CD4-positive, alpha-beta T cell treated with Interleukin-17A for 1 hour (primary cell): ENCODE measurements at places on chromosomes 1 and 21.
A peak's percentile ranks its signal among the peaks of the same experiment; 100 is the strongest.

GRCh38 chr1:164618202-164618564, 59.2 kb downstream of the PBX1 start:
- no peak for DNase-seq

GRCh38 chr1:227816750-227817446, 1.4 kb downstream of the PRSS38 start:
- peak; percentile 20 for DNase-seq

DNA sequence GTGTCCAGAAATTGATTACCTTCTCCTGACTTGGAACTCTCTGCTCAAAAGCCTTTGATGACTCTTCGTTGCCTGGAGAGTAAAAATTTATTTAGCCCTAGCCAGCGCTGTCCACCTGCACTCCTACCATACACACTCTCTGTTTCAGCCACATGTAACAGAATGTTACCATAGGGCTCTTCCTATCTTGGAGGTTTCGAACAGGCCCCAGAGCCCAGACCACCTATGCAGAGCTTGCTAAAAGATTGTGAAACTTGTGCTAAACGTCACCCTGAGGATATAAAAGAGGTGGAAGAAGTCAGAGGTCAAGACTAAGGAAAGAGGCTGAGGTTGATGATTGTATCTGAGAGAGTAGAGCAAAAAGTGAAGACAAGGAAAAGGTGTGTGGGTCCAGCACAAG, 237.0 kb upstream of the HOOK1 start:
- DNase-seq, result no peak

DNA sequence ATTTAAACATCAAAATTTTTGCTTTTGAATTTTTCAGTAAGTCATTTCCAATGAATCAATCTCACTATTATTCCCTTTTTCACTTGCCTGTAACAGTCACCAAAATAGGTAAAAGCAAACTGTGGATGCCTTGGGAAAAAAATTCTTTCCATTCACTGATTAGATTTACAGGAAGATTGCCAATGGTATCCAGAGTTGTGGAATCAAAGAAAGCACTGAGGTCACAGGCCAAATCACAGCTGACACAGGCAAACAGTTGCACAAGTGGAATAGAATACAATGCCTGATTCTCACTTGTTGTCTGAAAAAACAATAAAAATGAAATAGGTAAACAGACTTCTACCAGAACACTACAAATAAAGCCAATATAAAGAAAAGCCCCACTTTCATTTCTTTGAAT, 48.4 kb downstream of the LTN1 start:
- no peak for DNase-seq

DNA sequence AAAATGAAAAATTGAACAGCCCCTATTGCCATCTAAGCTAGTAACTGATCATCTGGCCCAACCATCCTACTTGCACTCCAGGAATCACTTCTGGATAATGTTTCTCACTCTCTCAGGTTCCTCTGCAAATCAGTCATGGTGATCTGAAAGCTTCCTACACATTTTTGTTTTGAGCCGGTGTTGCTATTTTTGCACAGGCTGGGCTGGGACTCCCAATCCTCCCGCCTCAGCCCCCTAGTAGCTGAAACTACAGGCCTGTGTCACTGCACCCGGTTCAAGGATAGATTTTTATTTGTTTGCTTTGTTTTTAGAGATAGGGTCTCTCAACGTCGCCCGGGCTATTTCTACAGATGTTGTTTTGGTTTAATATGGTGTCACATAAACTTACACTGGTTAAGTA, 40.5 kb upstream of the HMCN1 start:
- DNase-seq, result no peak

DNA sequence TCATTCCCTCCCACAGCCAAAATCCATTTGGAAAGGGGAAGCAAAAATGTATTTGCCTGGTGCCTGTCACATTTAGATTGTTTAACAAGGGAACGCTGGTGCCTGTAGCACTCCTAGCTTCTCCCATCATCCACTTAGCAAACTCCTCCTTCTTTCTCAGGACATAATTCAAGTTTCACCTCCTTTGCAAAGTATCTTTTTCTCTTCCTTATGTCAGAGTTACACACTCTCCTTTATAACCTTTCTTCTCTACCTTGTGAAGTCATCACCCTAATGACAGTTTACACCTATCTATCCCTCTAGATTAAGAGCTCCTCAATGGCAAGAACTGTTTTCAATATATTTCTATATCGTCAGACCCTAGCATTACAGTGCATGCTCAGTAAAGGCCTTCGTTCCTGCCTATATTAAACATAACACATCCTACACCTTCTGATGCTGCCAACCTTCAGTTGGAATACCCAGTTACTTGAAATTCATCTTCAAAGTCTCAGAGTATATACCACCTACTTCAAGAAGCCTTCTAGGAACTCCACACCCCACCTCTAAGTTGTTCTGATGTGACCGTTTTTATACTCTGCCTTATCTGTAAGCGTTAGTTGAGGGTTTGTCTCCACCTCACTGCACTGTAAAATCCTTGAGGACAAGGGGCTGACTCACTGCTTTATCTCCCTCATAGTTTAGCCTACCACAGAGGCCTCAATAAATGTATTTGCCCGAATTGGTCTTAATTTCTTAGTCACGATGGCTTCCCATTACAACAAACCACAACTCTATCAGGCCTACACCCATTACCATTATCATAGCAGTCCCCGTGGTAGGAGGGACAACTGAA, 1.0 kb upstream of the EPS15 start:
- DNase-seq, result peak; percentile 34

DNA sequence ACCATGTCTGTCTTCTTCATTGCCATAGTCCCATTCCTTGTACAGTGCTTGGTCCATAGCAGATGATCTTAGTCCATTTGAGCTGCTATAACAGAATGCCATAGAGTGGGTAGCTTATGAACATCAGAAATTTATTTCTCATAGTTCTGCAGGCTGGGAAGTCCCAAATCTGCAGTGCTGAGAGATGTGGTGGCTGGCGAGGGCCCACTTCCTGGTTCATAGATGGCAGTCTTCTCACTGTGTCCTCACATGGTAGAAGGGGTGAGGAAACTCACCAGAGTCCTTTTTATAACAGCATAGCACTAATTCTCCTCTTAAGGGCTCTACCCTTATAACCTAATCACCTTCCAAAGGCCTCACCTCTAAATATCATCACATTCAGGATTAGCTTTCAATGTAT, 23.1 kb upstream of the RAP1A start:
- DNase-seq, result peak; percentile 81

GRCh38 chr21:36260802-36261201, 59.2 kb upstream of the MORC3 start:
- DNase-seq, result no peak

DNA sequence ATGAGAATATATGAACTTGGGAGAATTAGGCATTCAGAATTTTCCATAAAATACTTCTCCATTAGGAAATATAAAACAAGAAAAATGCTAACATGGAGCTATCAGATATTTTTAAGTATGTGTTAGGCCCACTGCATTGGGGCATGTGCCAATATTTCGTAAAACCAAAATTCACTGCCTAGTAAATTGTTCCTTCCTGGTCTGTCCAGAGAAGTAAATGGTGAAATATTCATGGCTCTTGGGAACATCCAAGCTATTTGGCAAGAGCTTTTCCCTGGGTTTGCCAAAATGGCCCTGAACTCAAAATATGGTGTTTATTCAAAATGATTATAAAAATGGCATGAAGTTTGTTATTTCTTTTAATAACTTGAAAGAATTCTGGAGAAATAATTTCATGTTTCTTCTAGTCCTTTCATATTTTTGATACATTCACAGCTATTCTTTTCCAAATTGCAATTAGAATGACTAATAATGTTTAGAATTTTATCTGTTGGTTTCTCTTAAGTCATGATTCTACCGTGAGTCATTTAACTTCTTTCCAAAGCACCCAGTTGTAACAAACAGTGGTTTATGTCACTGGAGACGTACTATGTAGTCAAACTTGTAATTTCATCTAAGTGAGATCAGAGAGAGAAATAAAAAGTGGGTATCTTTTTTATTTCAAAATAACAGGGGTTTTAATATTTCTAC, 25.7 kb upstream of the SLC19A2 start:
- DNase-seq, result no peak

DNA sequence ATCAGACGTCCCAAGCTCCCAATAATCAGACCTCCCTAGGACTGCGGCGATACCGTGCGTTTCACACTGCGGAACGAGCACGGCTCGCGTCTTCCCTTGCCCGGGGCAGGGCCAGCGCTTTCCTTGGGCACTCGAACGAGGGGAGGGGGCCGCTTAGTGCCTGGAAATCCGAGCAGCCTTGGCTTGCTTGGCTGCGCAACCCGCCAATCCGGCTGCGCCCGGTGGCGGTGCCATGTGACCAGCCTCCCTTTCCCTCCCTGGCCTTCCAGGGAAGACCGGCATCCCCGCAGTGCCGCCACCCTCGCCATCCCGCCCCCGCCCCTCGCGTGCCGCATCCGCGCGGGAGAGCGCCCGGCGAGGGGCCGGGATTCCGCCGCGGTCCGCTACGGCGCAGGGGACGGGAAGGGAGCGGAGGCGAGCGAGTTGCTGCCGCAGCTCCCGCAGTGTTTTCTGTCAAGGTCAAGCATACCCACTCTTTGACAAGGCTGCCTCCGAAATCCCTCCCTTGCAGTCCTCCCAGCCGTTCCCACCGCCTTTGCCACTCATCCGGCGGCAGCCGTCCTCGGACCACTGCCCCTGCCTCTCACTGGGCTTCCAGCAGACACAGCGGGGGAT, 8.3 kb upstream of the RNF19B start:
- DNase-seq, result no peak

GRCh38 chr1:89609781-89610456, 23.0 kb upstream of the LRRC8C start:
- DNase-seq, result peak; percentile 74
